Hematopoietic multipotent progenitor cell treated with erythropoietin and hydrocortisone succinate and interleukin-3 and kit ligand, for 6 days (in vitro differentiated cells): ENCODE measurements at places on chromosomes 3 and 15.

- no peak for DNase-seq
These were observed 17.0 kb downstream of the NT5DC2 start for GRCh38 chr3:52516509-52517195.

- no peak for DNase-seq
These were observed 5.6 kb upstream of the TMEM62 start for GRCh38 chr15:43127752-43128151.

DNA sequence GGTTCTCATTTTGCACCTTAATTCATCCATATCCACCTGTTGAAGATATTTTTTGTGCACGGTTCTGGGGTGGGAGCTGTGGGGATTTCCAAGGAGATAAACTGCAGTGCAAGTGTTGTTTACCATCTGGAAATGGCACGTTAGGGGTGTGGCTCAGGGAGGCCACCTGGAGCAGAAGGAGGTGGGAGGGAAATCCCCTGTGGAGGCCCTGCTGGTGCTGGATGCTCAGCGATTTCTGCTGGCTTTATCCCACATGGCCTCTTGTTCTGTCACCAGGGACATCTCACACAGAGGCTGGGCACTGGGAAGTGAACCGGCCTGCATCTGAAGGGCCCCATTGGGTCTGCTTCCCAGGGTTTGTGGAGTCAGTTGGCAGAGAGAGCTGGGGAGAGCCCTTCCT lies 24.3 kb downstream of the TRPM1 start:
- no peak for DNase-seq

- DNase-seq: no peak
These were observed 17.3 kb upstream of the BSN start for GRCh38 chr3:49536875-49537533.

DNA sequence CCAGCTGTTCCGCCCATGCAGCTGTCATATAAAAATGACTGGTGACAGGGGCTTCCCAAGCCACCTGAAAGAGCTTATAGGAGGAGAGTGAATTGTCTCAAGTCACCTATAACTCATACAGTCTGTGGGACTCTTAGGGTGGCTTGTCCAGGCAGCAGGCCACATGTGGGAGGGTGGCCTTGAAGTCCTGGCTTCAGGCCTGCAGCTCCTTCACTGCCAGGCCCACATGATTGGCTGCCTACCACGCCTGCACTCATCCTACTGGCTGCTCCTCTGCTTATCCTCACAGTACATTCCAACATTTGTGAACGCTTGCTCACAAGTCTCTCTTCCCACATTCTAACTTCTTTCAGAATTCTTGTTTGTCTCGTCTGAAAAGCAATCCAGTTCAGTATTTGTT lies 41.1 kb upstream of the TIPARP start:
- no peak for DNase-seq

DNA sequence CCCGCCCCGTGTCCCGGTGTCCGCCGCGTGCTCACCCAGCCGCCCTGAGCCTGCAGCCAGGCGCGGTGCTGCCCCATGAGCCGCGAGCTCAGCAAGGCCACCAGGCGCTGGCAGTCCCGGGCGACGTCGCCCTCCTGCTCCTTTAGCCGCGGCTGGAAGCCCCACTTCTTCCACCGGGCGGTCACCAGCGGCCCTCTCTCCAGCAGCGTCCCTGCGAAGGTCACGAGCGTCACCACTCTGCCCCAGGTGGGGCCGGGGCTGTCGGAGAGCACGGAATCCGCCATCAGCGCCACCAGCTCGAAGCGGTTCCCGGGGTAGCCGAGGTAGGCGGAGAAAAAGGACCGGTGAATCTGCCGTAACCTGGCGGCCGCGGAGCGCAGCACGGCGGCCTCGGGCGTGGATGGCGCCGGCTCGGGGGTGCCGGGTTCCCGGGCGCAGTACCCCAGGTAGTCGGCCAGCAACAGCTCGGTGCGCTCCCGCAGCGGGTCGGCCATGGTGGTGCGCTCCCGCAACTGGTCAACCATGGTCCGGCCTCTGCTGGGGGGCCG lies 298 bp downstream of the BCL2L10 start:
- DNase-seq: peak; percentile 40

GRCh38 chr3:147407498-147408187 lies 1.3 kb upstream of the ZIC4 start:
- no peak for DNase-seq
